ENCODE measurements at places on chromosomes 12 and 14. TPM values are rescaled to one million over a fixed set of nuclear protein-coding genes. Genes with fewer than 3 reads are reported as not detected.

- DNase-seq: no peak
Measured at GRCh38 chr12:42987216-42987650, 397.7 kb upstream of the PRICKLE1 start.

DNA sequence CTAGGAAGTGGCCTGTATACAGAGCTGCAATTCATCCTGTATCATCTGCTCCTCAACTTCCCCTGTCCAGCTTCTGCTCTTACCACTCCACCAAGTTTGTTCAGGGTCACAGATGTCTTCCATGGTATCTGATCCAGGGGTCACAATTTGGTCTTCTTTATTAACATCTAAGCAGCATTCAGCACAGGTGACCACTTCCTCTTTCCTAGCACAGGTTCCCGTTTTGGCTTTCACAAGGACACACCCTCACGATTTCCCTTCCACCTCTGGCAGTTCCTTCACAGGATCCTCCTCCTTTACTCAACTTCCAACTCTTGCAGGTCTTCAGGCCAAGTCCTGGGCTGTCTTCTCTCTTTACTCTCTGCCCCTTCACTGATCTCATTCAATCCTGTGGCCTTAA lies 93.6 kb downstream of the TTC7B start:
- DNase-seq: peak; percentile 25

DNA sequence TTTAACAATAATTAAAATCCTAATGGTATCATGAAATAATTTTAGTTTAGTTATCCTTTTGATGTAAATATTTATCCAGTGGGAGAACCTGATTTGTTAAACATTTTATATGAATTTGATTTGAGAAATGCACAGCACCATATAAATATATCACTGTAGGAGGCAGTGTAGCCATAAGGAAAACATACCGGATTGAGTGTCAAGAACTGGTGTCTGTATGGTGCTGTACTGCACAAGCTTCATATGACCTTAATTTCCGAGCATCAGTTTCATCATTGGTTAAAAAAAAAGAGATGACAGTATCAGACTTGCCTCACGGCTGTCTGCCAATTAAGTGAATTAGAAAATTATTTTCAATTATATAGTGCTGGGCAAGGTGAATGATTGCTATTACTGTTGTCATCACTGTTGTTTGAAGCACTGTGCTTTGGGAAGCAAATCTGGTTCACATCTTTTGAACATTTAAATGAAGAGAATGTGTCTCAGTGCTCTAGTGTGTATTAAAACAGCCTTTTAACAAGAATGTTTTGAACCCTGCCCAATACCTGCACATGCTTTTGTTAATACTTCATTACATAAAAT lies 72.1 kb downstream of the TMTC2 start:
- no peak for DNase-seq

- no peak for DNase-seq
Measured at GRCh38 chr12:2833810-2834209, 1.0 kb downstream of the NRIP2 start.

DNA sequence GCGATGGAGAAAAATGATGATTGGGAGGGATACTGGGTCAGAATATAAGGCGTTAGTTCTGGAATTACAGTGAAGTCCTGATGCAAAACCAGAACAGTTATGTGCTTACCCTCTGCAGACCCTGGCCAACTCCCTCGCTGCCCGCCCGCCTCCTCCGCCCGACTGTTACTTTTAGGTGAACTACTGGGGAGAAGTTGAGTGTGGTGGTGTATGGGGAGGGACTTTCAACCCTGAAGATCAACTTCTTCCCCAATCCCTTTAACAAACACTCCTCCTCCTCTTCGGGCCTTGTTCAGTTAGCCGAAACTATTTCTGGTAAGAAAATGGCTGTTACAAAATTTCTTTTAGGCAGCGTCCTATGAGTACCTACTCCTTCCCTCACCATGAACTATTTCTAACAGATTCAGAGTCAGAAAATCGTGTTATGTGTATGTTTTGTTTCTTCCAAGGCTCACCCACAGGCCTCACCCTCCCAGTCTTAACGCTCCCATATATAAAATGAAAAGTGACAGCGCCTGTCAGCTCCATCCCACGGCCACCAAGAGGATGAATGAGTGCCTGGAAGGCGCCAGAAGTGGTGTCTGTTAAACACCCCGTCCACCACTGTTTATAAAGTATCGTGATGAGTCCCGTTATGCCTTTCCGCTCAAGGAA lies 1.3 kb downstream of the FBXO33 start:
- no peak for DNase-seq

GRCh38 chr12:45729233-45730083 lies at the start of gene ARID2:
Gene ARID2, plus strand, starts transcription at chr12:45729706. Its CDS starts 131 bp downstream, at chr12:45729837.
- peak; percentile 90 for DNase-seq

DNA sequence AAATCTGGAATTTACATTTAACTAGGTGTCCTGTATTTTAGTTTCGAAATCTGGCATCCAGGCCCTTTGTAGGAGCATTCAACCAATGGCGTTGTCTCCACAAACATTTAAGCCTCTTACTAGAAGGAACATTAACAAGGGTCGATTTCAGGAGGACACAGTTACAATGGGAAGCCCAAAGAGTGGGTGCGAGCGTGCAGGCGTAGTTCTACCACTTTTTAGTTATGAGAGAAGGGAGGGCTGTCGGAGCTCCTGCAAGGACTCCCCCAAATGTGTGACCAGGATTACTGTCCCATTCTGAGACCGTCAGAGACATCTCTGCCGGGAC lies 365 bp upstream of the ABHD4 start:
- DNase-seq: no peak

- no peak for DNase-seq
Measured at GRCh38 chr14:62133776-62134550, 371.7 kb downstream of the SNAPC1 start.

DNA sequence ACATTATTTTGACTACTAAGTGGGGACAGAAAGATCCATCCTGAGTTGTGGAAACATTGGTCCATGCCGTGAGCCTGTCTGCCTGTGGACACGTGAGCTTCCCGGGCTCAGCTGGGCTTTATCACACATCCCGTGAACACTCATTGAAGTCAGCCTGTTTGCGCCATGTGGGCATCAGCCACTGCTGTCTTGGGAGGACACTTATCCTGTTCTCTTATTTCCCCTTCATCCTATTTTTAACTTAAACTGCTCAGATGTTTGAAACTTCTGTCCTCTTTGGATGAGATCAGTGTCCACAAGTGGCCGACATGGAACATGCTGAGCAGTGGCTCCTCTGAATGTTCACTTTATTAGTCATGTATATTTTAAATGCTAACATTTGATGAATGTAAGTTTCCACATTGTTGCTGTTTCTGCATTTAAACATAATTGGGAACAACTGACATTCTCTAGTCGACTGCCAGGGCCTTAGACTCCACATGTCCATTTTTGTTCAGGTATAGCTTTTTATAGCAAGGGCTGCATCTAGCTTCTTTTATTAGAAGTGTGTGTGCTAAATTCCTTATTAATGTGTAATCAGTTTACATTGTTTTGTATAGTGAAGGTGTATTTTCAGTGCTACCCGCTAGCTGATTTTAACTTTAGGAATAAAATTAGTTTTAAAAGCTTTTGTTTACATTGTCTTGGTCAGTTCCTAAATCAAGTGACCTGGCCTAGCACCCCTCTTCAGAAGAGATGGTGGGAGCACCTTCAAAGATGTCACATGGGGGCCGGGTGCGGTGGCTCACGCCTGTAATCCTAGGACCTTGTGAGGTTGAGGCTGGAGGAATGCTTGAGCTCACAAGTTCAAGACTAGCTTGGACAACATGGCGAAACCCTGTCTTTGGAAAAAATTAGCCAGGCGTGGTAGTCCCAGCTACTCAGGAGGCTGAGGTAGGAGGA lies 24.0 kb downstream of the RNF34 start:
- no peak for DNase-seq

- DNase-seq: no peak
Measured at GRCh38 chr12:117121441-117121840, 22.2 kb upstream of the TESC start.

DNA sequence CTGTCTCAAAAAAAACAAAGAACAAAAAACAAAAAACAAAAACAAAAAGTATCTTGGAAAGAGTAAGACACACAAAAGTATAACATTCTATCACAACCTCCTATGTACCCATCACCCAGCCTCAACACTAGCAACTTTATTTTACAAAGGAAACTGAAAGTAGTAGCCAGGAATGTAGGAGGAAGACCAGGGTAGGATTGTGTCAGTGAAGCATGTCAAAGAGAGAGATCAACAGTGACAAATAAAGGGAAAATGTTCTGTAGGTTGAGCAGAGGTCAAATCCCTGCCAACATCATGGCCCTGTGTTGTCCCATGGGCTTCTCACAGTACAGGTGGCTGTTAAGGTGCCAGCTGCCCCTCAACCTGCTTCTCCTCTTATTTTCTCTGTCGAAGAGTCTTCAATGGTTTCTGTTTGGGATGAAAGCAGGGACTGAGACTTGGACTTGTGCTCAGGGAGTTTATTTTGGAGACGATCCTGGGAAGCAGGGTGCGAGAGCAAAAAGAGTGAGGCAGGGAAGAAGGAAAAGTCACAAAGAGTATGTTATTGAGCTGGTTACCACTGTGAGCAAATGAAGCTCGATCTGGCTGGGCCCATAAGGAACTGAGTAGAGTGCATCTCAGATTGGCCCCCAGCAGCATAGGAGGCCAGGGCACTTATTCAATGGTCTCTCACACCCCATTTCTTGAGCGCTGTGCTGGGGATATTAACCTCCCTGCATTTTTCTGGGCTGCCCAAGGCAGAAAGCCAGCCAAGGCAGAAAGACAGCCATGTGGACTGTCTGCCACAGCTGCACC lies 29.4 kb upstream of the CTDSP2 start:
- DNase-seq: no peak

GRCh38 chr14:69648480-69649451 lies 37.4 kb downstream of the SUSD6 start:
- DNase-seq: no peak

FOXA1 gene
- total RNA-seq: not detected

PLEKHG3 gene
- 96.3 TPM for total RNA-seq

CNIH1 gene
- total RNA-seq: 127 TPM

PRPH gene
- total RNA-seq: not detected

Data from osteocyte (in vitro differentiated cells).